ENCODE measurements at places on chromosomes 16 and 17.

DNA sequence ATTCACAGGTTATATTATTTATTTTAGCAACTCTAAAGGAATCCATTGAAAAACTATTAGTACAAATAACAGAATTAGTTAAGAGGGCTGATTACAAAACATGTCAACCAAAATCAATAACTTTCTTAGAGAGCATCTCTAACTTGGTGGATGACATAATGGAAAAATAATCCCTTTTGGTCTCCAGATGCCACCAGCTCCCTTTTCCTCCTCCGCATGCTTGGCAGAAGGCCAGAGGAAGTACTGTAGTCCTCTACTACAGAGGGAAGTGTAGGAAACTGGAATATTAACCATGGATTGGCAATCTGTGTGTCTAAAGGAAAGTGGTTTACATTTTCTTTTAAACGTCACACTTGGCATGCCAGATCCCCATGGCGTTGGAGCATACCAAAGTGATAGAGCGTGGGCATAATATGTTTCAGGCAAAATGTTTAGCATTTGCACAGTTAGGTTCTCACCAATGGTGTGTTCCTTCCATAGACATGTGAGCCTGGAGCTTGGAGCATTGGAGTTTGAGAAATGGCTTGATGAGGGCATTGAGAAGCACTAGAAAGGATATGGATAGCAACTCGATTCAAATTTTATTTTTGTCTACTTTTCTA is 106.3 kb downstream of the PRKCB start:
- DNase-seq: no peak

GRCh38 chr17:79463421-79464317 is 147.2 kb downstream of the RBFOX3 start:
- DNase-seq: no peak

- no peak for DNase-seq
These were observed 75.5 kb downstream of the SHISA9 start for GRCh38 chr16:12976936-12977335.

DNA sequence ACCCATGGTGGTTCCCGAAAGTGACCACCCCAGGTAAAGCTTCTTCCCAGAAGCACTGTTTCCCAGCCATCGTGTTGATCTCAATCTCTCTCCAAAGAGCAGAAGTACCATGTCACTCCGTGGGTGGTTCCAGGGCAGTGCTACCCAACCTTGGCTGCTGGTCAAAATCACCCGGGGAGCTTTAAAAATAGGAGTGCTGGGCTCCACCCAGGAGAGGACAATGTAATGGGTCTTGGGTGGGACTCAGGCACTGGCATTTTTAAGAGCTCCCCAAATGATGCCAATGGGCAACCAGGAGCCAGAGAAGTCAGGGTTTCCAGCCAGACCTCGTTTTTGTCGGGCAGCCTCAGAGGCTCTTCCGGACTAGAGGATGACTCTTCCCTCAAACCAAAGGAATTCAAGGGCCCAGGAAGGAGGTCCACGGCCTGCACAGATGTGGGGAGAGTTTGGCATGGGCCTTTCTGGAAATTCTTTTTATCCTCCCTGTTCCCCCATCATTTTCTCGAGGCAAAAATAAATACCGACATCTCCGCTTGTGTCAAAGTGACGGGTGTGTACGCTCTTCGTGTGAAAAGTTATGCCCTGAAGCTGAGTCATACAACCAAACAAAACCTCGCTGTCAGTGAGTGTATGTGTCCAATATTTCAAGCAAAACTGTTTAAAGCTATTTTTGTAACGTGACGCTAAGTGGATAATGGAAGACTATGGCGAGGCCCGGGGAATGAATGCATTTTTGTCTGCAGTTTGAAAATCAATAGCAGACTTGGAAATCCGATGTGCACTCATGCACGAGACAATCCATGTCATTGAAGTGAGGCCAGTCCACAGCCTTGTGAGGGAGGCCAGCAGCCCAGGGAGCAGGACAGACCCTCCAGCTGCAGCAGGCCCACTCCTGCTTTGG is 364.1 kb downstream of the FOXL1 start:
- no peak for DNase-seq

DNA sequence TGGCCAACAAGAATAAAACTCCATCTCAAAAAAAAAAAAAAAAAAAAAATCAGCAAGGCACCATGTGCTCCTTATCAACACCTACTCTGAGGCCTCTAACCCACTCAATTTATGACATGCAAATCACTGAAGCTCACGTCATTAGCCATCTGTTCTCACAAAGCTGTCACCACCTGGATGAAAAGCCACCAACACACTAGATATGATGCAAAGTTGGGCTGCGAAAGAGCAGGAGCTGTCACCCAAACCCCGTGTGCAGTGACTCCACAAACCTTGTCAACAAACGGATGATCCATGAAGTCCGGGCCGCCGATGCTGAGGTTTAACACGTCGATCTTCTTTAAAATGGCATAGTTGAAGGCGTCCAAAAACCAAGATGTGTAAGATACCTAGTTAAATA is 25.3 kb downstream of the MBTPS1 start:
- no peak for DNase-seq

DNA sequence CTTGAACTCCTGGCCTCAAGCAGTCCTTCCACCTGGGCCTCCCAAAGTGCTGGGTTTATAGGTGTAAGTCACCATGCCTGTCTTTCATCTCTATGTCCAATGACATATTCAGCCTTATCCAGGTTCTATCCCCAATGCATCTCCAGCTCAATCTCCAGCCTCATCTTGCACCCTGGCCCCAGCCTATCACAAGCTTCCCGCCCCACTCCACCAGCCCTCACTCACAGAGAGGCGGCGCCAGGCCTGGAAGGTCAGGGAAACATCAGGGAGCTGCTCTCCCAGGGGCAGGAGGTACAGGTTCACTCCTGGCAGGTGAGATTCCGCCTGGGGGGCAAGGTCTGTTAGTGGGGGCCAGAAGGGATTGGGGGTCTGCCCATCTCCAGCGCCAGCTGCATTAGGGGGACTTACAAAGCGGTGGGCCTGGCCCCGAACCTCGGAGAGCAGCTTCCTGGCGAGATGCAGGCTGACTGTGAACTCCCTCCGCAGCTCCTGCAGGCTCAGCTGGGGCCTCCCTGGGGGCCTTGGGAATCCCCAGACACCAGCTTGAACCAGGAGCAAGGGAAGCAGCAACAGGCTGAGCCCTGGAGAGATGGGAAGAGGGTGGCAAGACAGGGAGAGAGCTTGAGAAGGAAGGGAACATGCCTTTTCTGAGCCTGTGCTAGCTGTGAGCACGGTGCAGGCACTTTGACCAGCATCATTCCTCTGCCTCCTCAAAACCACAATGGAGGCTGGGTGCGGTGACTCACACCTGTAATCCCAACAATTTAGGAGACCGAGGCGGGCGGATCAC is 3.0 kb downstream of the IL27 start:
- no peak for DNase-seq

- DNase-seq: no peak
These were observed 282.6 kb upstream of the IRX3 start for GRCh38 chr16:54568906-54569807.

- DNase-seq: no peak
These were observed 261.8 kb downstream of the CBLN1 start for GRCh38 chr16:49019831-49020230.

DNA sequence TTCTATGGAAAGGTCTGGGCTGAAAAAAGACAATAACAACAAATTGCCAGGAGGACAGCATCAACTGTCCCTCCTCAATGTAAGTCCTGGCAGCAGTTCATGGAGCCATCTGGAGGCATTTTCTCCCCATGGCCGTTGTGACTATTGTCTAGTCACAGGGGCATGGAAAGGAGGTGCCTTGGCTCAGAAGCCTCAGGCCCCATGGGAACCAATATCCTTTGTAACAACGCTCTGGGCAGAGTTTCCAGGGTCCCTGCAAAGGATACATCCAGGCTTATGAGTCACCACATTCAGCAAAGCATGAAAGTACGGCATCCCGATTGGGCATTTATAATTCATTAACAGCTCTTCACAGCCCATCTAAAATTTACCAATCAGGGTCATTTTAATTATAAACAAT is 85.2 kb downstream of the GLG1 start:
- no peak for DNase-seq

GRCh38 chr17:79104898-79105600 is 30.4 kb downstream of the ENGASE start:
- no peak for DNase-seq

GRCh38 chr17:76243826-76244679 is 3.8 kb upstream of the RNF157 start:
- DNase-seq: peak; percentile 73

DNA sequence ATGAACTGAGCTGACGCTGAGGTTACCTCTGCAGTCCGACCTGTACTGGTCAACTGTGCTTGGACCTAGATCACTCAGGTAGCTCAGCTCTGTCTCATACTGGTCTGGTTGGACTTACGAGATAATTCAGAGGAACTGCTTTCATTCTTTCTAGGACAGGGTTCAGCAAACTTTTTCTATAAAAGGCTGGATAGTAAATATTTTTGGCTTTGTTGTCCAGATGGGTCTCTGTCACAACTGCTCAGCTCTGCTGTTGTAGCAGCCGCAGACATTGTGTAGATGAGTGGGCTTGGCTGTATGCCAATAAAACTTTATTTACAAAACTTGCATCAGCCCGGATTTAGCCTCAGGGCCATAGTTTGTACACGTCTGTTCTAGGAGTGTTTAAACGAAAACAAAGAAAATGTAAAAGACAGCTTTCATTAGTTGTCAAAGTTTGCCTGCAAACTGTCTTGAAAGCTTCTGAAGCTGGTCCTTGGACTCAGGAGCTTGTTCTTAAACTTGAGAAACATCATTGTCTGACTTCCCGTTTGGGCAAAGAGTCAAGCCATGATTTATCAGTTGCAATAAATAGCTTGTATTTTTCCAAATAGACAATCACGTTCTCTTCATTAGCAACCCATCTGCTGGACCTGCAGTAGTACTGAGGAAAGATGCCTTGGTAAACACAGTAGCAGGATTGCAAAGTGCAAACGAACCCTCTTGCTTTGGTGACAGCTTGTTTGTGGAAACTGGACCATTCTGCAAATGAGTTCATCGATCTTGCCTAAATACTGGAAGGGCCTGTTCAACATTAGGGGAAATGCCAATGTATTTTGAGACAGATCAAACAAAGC is 253.4 kb downstream of the SNX29 start:
- no peak for DNase-seq

DNA sequence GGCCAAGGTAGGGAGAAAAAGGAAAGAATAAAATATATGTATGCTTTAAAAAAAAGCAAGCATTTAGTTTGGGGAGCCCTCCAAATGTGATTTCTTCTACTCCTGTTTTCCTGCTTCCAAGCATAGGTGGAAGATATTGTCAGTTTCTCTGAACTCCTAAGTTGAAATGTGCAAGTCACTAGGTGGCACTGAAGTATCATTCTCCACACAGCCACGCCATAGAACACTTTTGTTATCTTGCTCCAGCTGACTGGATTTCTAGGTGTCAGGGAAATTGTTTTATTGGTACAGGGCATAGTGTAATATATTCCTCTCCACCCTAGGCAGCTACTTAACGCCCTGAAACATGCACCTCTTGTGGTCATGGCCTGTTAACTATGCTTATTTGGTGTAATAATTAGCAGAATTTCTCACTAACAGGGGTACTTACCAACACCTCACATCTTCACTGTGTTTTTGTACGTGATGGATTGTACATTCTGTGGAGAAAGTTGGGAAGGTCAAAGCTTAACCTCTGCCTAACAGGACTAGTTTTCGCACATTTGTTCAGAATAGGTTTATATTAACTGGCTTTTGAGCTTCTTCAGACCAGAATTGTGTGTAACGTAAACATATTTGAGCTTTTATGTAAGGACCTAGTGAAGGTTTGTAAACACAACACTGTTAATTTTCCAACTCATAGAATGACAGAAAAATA is 69.3 kb downstream of the FTO start:
- DNase-seq: peak; percentile 69

DNA sequence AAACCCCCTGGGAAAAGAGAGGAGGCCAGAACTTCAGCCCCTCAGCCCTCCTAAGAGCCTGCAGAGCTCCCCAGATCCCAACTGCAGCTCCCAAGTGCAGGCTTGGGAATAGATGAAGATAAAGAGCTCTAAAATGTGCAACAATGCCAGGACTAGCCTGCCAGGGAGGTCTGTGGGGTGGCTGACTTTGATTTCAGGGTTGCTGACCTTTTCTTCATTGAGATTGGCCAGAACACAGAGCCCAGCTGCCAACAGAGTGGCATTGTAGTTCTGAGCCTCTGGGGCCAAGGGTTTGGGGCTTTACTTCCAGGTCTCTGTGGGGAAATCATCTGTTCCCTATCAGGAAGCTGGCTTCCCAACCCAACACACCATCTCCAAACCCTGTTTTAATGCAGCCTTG is 120.6 kb downstream of the COPRS start:
- DNase-seq: no peak

- DNase-seq: no peak
These were observed 77.2 kb downstream of the AATF start for GRCh38 chr17:37025847-37026530.

DNA sequence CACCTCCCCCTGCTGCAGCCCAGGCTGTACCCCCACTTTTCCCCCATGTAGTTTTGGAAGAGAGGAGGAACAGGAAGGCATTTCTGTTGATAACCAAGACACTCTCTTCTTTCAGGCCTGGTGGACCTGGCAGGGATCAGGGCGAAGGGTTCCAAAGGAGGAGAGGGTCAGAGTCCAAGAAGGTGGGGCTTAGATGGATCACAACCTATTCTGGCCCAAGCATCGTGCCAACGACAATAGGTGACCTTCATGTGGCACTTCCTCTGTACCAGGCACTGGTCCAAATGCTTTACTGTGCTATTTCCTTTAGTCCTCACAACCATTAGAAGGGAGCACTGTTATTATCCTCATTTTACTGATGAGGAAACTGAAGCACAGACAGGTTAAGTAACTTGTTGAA is 84.3 kb downstream of the TMEM132E start:
- DNase-seq: no peak

GRCh38 chr17:36511216-36511615 is 23.5 kb downstream of the MYO19 start:
- DNase-seq: no peak

- DNase-seq: no peak
These were observed 240.7 kb downstream of the ZFHX3 start for GRCh38 chr16:72807245-72807644.

DNA sequence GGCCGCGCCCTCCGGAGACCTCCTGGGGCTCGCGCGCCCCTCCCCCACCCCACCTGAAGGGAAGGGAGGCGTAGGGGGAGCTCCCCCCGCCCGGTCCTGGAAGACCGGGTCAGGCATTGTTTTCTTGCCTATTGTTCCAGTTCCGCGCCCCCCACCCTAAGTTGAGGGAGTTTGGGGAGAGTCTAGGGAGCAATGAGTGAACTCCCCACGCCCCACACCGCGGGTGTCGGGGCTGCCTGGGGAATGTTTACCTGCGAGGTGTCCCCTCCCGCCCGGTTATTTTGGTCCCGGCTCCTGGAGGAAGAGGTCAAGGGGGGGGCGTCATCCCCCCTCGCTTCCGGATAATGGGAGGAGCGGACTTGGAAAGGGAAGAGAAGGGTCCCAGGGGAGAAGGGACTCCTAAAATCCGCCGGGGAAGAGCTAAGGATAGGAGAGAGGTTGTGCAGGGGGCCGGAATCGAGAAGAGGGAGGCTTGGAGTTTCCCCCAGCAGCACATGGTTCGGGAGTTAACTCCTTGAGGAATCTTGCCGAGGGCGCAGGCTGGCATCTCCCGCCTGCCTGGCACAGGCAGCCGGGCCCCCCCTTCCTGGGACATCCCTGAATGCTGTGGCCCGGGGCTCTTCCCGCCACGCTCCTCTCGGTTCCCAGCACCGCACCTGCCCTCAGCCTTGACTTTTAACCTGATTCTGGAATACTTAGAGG is 881 bp downstream of the MLLT6 start:
- peak; percentile 51 for DNase-seq

GRCh38 chr17:50059759-50060273 is 3.9 kb downstream of the ITGA3 start:
- no peak for DNase-seq

- no peak for DNase-seq
These were observed 30.4 kb downstream of the PPM1D start for GRCh38 chr17:60630352-60630751.

- DNase-seq: no peak
These were observed 10.9 kb downstream of the SLC13A2 start for GRCh38 chr17:28484296-28484695.
